Suppressor macrophage treated with lipopolysaccharide for 1 hour (primary cell): ENCODE measurements at places on chromosomes 6 and 20.
A peak's percentile ranks its signal among the peaks of the same experiment; 100 is the strongest.

DNA sequence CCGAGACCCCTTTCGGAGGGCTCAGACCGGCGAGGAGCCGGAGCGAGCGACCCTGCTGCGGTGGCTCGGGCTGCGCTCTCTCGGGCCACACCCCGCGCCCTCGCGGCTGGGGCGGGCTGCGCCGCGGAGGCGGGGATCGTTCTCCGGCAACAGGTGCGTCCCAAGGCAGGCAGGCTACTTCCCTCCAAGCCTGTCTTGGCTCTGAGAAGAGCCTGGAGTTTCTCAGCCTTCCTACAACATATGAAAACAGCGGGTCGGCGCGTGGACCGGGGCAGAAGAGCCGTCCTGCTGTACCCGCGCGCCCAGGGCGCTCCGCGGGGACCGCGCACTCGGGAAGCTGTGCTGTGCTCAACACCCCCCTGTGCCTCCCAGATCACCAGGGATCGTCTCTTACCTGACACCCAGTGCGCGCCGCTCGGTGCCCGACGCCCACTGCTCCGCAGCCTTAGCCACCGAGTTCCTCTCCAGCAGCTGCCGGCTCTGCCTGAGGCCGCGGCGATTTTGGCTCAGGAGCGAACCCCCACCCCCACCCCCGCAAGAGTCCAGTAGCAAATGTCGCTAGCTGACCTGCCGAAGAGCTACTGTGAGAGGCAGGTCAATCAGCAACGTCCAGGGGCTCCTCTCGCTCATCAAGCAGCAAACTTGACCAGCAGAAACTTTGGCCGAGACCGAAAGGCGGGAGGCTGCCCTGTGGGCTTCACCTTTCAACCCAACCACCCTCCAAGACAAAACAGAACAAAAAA, 3.7 kb upstream of the OLIG3 start:
- no peak for DNase-seq

- no peak for DNase-seq
Measured at GRCh38 chr20:30487947-30488926, 769.2 kb upstream of the DEFB115 start.

GRCh38 chr6:35024551-35025054, 116.5 kb downstream of the TCP11 start:
- peak; percentile 80 for DNase-seq

- DNase-seq, result no peak
Measured at GRCh38 chr20:63265891-63266515, 6.6 kb upstream of the ARFGAP1 start.

- DNase-seq, result no peak
Measured at GRCh38 chr6:100152201-100152600, 158.2 kb upstream of the MCHR2 start.

GRCh38 chr6:39876111-39876510, 58.2 kb downstream of the MOCS1 start:
- DNase-seq, result no peak

GRCh38 chr20:50724112-50724725, 7.2 kb upstream of the PARD6B start:
- DNase-seq, result no peak

GRCh38 chr20:43691928-43692524, 25.1 kb downstream of the MYBL2 start:
- peak; percentile 62 for DNase-seq

- peak; percentile 5 for DNase-seq
Measured at GRCh38 chr20:64224351-64225170, 31.0 kb upstream of the PCMTD2 start.

GRCh38 chr6:161482517-161482858, 208.6 kb upstream of the AGPAT4 start:
- no peak for DNase-seq

- peak; percentile 48 for DNase-seq
Measured at GRCh38 chr20:24634855-24635254, 165.4 kb downstream of the SYNDIG1 start.

DNA sequence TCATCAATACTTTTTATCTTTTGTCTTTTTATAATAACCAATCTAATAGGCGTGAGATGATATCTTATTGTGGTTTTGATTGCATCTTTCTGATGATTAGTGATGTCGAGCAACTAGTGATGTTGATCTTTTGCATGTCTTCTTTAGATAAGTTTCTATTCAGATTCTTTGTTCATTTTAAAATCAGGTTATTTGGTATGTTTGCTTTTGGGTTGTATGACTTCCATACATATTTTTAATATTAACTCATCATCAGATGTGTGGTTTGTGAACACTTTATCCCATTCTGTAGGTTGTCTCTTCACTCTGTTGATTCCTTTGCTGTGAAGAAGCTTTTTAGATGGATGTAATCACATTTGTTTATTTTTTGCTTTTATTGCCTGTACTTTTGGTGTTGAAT, 295.8 kb downstream of the BCKDHB start:
- no peak for DNase-seq

DNA sequence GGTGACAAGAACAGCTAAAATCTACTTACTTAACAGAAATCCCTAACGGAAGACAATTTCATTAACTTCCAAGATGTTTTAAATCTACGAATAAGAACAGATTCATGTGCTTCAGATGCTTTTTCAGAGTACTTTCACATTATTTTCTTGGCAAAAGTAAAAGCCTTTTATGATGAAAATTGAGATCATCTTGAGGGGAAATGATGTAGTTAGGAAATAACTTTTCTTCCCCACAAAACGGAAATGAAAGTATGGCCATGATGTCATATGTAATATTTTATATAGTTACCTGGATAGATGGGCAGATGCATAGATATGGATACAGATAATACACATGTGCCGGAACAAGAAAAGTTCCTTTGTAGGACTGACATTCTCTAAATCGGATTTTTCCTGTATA, 32.8 kb downstream of the SASH1 start:
- DNase-seq, result no peak

GRCh38 chr6:80256691-80257090, 150.2 kb downstream of the BCKDHB start:
- DNase-seq, result no peak

GRCh38 chr6:156688620-156688971, 88.6 kb upstream of the ARID1B start:
- peak; percentile 19 for DNase-seq

GRCh38 chr6:42978487-42978838, 518 bp downstream of the PEX6 start:
- DNase-seq, result peak; percentile 58

DNA sequence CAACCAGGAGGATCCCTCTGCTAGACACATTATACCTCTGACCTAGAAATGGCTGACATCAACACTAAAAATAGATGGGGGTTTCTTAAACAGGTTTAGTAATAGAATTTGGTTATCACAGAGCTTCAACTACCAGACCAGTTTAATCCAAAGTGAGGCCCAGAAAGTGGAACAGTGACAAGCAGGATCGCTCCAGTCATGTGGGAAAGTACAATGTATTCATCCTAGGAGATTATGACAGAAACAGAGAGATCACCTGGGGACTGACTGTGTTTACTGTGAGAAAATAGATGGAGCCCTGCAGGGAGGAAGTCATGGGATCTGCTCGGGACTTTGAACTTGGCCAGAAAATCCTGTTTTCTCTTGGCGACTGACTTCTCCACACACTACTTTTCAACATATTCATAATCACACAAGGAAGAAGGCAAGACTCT, 238.7 kb upstream of the SOX4 start:
- no peak for DNase-seq

DNA sequence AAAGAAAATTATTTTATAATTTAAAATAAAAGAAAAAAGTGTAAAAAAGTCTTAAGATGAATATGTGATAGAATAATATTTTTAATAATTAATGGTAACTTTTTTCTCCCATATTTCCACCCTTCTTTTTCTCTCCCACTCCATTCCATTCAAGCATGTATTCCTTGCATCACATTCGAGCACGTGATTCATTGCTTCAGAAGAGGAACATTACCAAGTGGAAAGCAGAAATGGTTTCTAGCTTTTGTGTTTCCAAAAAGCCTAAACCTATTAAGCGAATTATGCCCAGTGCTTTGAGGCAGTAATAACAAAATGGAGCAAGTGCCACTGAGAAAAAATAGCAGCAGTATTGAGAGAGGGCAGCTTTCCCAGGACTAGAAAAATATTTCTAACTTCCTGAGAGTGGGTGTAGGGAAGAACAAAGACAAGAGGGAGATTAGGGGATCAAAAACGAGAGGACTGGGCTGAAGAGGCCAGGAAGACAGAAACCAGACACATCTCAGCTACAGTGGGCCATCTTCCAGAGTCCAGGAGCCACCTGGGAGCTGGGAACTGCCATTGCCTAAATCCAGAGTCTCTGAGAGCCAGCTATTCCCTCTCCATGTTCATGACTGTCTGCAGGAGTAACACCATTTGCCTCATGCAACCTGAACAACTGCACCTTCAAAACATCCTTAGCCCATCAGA, 15.0 kb upstream of the AKIRIN2 start:
- DNase-seq, result peak; percentile 86

- peak; percentile 74 for DNase-seq
Measured at GRCh38 chr6:161215193-161215592, 58.7 kb downstream of the AGPAT4 start.

DNA sequence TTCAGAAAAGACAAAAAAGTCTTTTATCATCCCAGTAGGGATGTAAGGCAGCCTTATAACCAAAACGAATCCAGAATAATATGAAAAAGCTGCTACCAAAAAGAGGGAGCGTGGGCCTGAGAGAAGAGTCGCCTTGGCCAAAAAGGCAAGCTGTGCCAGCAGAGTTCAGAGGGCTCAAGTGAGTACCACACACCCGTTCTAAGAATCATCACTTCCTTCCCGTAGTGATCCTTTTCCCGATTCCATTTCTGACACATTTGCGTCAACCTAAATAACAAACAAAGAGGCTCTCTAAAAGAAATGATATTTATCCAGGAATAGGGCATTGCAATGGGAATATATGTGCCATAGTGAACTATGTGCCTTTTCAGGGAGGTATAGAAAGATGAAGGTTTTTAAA, 3.8 kb upstream of the TMEM181 start:
- DNase-seq, result no peak

DNA sequence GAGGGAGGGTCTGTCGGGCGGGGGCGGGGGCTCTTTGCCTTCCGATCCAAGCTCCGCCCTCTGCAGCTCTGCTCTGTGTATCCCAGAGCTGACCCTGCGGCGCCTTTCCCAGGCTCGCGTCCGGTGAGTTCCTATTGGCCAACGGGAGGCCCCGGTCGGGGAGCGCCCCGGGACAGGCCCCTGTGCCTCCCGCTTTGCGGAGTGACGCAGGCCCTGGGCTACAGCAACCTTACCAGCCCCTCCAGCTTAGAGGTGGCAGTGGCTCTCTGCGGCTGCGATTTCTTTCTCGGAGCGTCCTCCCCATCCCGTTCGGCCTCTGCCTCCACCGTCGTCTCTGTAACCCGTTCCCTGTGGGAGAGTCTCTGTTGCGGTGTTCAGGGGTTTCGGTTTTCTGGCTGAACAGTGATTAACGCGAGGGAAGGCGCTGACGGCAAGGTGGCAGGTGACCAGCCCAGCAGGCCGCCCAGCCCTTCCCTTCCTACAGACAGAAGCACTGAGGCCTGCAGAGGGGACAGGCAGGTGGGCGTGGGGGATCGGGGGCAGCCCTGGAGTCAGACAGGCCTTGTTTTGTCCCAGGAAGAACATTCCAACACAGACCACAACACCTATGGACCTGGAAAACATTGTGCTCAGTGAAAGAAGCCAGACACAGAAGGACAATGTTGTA, 18.1 kb upstream of the CEBPB start:
- DNase-seq, result peak; percentile 88

GRCh38 chr6:53055873-53056272, 9.3 kb upstream of the FBXO9 start:
- DNase-seq, result no peak

GRCh38 chr20:52410731-52411234, 219.2 kb upstream of the ZFP64 start:
- DNase-seq, result no peak

DNA sequence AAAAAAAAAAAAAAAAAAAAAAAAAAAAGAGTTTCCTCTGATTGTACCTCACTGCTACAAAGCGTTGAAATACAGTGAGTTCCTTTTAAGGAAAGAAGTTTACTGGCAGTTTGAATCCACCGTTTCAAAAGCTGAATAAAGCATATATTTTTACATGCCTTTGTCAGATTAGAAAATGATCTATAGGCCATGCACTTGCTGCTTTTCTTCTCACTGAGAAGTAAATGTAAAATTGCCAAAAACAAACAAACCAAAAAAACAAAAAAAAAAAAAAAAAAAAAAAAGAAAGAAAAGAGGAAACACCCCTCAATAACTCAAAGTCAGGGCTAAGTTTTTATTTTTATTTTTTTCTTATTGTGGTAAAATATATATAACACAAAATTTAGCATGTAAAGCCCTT, 81.9 kb downstream of the LYRM4 start:
- no peak for DNase-seq

GRCh38 chr6:101116337-101116736, 235.2 kb upstream of the ASCC3 start:
- no peak for DNase-seq

DNA sequence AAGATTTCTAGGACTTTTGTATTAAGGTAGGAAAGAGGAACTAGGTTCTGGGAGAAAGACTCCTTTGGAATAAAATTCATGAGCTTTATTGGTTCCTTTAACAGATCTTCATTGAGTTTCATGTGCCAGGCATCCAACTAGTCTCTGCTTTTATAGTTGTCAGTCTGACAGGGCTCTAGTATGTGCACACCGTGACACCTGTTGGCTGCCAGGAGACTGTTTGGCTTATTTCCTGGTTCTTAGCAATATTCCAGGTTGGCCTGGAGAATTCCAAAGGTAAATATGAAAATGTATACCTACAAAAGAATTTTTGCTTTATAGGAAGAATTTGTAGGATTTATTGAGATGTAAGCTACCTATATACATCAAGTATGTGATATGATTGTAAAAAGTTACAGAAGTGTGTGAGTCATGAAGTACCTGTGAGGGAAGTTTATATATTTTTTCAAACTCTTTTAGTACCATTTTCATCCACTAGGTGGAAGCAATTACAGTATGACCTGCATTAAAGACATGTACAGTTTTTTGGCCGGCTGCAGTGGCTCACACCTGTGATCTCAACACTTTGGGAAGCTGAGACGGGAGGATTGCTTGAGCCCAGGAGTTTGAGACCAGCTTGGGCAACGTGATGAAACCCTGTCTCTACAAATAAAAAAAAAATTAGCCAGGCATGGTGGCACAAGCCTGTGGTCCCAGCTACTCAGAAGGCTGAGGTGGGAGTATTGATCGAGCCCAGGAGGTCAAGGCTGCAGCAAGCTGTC, 35.2 kb downstream of the NDUFAF5 start:
- peak; percentile 53 for DNase-seq

DNA sequence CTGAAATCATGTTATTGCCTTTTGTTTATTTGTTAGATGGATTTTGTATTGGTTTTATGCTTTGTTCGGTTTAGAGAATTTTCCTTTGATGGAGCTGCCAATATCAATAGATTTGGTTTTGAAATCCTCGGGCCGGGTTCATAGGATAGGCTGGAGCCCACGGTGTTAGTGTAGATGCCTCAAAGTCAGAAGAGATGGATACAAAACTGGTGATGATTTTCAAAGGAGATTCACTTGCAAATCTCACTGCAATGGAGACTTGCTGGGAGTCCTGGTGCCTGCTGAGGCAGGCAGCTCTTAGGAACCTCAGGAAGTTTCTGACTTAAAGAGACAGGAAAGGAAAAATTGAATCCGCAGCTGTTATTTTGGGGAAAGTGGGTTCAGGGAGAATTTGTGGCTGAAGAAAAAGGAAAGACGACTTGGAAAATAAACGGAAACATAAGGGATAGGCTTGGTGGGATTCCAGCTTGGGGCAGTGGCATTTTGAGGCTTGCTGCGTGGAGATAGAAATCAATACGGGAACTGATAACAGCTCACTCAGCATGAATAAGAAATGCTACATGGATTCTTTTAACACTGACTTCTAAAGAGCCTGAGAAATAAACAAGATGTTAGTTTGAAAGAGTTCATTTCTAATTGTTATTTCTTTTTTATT, 241.6 kb downstream of the PHACTR1 start:
- no peak for DNase-seq

GRCh38 chr20:36274181-36274841, 31.8 kb upstream of the DLGAP4 start:
- DNase-seq, result no peak

- no peak for DNase-seq
Measured at GRCh38 chr20:51705400-51705799, 62.8 kb downstream of the ATP9A start.
